ENCODE measurements at places on chromosomes 12 and 14.

- DNase-seq = no peak
Measured at GRCh38 chr14:55441286-55441685, 870 bp upstream of the TBPL2 start.

- no peak for DNase-seq
Measured at GRCh38 chr14:51022769-51023168, 72.1 kb downstream of the TRIM9 start.

DNA sequence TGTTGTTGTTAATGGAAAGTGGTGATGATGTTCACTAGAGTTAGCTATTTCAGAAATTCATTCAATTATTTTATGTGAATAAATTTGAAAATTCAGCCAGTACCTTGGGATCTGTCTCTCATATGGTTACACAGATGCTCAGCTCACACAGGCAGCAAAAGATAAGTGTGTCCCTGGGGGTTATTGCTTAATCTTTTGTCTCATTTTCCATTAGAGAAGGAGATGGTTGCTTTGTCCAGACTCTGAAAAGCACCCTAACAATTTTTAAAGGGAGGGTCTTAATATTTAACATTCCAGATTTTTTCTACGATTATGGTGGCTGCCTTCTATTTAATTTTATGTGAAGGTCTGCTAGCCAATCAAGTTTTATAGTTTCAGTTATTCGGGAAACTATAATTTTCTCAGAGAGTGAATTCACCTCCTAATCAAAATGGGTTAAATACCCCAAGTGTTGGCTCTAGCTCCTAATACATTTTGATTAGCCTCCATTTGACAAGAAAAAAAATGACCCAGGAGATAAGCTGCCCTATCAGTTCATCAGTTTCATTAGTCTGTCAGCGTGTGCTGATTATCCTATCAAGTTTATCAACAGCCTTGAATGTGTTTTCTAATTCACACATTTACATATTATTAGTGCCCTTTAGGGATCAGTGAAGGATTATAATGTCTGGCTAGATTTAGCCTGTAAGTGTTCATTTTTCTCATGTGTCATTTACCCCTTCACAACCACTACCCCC lies 282.1 kb downstream of the TMTC2 start:
- DNase-seq = no peak

- DNase-seq = no peak
Measured at GRCh38 chr12:59321278-59321677, 274.6 kb upstream of the SLC16A7 start.

DNA sequence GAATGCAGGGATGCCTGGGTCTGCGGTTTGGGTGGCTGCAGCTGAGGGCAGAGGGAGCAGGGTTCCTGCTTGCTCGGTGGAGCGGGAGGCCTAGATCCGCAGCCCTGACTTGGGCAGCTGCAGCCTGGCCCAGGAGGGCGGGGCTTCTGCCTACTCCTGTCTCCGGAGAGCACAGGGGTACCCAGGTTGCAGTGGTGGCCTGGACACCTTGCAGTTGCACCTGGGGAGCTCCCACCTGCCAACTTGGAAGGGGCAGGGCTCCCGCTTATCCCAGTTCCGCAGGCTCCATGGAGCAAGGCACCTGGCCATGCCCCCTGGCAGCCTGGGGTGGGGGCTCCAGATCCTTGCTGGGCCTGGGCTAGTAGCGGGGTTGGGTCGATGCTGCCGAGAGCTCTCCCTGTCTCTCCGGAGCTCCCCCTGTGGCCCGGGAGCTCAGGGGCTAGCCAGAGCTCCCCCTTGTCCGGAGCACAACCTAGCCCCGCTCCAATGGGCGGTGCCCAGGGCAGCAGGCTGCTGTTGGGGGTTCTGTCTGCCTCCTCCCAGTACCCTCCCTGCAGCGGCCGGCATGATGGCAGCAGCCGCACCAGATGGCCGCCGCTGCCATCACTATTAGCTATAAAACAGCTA lies 136.4 kb downstream of the PTPRR start:
- DNase-seq = no peak

GRCh38 chr14:70964492-70964891 lies 57.2 kb downstream of the PCNX1 start:
- no peak for DNase-seq

- no peak for DNase-seq
Measured at GRCh38 chr14:36755756-36756155, 94.1 kb downstream of the PAX9 start.

DNA sequence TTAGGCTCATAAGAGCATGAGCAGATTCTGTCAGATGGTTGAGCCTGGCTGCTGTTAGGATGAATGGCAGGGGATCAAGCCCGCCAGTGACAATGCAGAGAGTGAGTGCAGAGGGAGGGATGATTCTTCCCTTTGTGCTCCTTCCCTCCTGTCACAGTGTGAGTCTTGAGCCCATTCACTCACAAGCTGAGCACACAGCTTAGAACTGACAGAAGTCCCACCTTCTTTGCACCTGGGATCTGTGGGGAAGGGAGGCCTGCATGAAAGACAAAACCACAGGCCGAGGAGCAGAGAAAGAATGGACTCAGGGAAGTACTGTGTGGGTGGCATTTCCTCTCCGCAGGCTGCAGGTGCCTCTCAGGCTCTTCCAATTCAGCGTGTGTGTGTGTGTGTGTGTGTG lies 160.6 kb downstream of the KCNA5 start:
- no peak for DNase-seq

GRCh38 chr12:108804271-108804953 lies 53.0 kb downstream of the SSH1 start:
- no peak for DNase-seq

GRCh38 chr12:50351120-50352043 lies 45.0 kb downstream of the FAM186A start:
- no peak for DNase-seq

DNA sequence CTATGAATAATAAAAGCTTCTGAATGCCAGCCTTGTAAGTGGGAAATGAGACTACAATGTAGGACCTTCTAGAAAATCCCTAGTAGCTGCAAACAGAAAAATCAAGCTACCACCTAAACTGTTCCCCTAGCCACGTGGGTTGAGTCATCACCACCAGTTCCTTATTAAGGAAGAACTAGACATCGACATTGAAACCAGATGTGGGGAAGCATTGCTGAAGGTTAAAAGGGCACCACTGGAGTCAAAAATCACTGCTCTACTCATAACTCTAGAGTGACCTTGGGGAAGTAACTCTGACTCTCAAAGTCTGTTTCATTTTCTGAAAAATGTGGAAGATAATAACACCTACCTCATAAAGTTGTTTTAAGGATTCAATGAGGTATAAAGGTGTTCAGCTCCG lies 9.4 kb upstream of the CNIH1 start:
- no peak for DNase-seq

DNA sequence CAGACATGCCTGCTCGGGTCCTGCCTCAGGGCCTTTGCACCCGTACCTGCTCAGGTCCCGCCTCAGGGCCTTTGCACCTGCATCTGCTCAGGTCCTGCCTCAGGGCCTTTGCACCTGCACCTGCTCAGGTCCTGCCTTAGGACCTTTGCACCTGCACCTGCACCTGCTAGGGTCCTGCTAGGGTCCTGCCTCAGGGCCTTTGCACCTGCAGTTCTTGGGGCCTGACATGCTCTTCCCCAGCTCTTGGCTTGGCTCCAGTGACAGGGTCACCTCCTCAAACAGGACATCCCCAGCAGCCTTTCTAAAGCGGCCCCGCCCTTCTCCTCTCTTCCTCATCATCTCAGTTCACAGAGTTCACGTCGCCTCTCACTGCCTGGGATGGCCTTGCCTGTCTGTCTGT lies 54.9 kb upstream of the NCOR2 start:
- DNase-seq = no peak

GRCh38 chr12:13347241-13348043 lies 150.9 kb downstream of the EMP1 start:
- peak; percentile 4 for DNase-seq

GRCh38 chr12:83027021-83027723 lies 340.5 kb downstream of the TMTC2 start:
- no peak for DNase-seq
